Forelimb muscle (tissue), 1 donor: ENCODE measurements at places on chromosomes 2 and 18.
A peak's percentile ranks its signal among the peaks of the same experiment; 100 is the strongest.

DNA sequence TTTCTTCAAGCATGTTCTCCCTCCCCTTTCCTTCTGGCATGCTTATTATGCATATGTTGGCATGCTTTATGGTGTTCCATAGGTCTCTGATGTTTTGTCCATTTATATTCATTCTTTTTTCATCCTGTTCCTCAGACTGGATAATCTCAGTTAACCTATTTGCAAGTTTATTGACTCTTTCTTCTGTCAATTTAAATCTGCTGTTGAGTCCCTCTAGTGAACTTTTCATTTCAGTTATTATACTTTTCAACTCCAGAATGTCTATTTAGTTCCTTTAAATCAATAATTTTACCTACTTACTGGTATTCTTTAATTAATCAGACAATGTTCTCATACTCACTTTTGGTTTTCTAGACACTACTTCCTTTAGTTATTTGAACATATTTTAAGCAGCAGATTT lies 101.2 kb downstream of the GALNT14 start:
- no peak for DNase-seq

- DNase-seq = no peak
These were observed 31.0 kb downstream of the NHEJ1 start for GRCh38 chr2:219129589-219129988.

DNA sequence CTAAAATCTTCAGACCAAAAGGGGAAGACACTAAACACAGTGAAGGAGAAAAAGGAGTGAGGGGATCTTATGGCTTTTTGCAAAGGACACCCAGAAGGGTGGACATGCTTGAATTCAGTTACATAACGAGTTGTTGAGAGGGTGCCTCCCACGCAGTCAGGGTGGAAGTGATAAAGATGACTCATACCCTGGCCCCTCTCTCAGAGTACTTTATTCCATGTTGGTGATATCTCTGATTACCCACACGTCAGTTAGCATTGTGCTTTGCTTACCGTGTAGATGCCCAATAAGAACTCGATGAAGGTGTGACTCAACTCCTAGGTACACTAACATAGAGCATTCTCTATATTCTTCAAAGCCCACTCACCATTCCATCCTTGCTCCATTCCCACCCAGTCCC lies 44.4 kb downstream of the EN1 start:
- DNase-seq = no peak

DNA sequence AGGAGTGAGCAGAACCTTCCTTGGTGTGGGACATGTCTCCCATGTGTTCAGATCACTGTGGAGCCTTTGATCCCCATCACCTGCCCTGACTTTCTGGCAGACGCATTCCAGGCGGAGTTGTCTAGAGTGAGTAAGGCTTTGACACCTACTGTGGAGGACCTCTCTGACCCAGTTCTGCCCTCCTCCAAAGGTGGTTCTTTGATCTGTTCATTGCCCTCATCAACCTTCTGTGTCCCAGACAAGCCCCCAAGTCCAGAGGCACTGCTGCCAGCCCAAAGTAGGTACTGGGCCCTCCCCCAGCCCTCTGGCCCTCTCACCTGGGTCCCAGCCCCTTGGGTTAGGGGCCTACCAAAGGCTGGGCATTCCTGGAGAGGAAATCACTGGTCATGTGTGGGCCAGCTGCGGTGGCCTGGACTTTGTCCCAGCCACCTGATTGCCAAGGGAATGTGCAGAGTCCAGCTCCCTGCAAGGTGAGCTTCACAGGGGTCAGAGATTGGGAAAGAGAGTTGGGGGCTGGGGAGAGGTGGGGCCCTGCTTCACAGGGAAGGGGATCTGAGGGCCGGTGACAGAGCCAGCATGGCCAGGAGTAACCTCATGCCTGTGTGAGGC lies 12.1 kb upstream of the FAHD2A start:
- DNase-seq = no peak

- DNase-seq = no peak
These were observed 119.5 kb downstream of the RTP5 start for GRCh38 chr2:241989074-241989473.

DNA sequence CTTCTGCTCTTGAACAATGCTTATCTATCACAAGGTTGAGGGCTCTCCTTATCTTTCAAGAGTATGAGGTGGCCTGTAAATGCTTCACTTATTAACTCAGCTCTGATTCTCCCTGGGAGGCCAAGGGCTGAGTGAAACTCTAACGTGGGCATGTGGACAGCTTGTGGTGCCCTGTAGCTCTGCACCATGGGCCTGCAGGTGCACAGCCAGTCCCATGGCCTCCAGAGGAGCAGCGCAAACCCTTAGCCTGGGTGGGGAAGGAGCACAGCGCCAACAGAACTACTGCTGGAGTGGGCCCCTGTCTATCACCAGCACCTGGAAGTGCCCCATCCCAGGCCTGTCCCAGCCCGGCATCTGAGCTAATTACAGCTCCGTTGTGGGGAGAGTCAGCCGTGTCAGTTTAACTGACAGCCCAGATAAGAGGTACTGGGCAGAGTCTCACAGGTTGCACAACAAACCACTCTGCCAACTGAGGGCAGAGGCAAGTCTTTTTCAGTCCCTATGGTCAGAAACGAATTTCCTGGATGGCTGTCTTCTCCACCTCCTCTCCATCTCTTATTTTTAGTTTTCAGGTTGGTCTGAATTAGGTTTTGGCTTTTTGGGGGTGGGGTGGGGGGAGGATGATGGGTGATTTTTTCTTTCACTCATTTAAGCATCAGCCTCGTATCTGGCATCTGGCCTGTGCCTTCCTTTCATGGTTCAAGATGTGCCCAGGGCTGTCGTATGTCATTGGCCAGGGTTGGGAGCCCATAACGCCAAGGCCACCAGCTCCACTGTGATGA lies 219.5 kb downstream of the BCL2 start:
- DNase-seq = no peak

- no peak for DNase-seq
These were observed 105.5 kb upstream of the CCDC68 start for GRCh38 chr18:55064760-55065159.

DNA sequence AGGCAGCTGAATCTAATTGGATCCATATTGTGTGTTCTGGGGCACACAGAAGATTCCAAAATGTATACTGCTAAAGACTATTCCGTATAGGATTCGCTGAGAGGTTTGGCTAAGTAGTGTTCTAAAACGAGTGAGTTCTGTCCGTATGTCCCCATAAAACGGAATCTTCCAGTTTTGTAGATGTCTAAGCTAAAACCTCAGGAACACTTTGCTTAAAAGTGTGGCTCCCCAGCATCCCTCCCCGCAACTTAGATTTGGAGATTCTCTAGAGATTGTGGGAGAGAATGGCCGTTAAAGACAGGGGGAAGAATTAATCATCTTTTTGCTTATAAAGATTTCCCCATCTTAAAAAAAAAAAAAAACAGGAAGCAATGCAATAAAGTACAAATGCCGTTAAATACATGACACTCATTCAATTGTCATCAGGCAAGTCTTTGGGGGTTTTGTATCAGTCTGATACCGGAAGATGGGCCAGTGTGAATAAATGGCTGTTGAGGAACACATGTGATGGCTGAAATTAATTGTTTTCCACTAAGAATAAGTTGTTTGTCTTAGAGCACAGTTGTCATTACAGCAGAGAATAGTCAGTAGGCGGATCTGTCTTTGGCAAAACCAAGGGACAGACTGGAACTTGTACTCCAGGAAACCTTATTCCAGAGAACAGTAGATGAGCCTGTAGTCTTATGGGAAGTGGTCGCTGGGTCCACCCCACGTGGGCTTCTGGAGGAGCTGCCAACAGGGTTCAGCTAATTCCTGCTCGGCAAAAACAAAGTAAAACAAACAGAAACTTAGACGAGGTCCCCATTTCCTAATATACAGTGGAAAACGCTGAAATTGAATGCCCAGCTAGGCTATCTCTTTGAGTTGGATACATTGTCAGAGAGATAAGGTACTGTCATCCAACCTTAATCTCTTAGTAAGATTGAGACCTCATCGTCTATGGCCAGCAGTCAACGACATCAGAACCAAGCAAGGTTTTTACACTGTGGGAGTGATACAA lies 1.7 kb downstream of the EMILIN2 start:
- DNase-seq = no peak

DNA sequence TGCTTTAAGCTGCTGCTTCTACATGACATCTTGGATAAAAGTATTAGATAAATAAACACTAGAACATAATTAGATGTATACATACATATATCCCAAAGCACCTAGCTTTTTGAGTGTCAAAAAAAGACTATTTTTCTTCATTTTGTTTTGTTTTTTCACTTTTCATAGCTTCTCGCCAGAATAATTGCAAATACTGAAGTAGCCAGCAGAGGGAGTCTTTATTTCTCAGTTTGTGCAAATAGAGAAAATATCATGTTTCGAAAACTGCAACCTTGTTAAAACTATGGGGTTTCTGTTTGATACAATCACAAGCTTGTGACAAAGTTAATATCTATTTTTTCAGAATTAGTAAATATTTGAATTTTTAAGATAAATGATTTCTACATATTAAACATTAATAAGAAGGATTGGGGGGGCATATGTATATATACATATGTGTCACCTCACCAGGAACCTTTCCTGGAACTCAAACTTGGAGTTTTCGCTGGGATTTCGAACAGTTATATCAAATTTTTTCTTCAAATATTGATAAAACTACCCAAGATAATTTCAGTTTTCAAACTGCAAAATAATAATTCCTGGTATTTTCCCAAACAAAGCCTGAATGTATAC lies 61.0 kb downstream of the GRB14 start:
- DNase-seq = peak; percentile 11

DNA sequence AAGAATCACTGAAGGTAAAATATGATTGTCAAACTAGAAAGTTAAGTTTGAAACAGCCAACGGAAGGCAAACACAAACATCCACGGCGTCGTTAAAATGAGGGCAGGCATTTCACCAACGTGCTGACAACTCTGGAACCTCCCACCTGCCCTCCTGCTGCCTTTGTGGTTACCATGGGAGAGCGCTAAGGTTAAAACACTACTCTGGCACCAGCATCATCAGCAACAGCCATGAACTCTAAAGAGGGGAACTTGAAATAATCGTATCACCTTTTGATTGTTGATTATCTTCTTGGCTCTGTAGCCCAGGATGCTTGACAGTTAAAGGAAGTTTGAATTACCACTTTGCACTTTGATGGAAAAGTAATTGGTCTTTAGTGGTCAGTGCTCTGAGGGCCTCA lies 34.7 kb downstream of the CYB5A start:
- no peak for DNase-seq

DNA sequence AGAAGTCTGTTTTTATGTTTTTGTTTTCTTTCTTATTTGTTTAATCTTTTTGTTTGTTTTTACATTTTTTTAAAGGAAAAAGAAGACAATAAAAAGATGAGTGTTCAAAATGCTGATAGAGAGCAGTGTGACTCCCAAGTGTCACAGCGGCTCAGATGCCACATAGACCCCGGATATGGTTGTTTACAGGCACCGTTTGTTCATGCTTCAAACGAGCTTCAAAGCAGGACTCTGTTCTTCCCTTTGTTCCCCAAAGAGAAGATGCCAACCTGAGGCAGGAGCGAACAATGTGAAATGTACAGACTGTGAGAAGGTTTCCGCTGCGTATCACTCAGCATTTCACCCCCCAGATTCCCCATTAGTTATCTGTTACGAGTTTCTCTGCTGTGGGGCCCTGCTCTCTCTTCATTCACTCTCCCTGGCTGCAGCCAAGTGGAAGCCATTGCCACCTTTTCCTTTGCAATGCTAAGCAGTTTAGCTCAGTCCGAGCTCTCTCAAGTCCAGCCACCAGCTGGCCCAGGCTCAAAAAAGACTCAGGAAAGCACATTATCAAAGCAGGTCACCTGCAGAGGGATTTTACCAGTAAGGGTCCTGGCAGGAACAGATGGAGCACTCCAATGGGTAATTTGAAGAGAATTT lies 36.4 kb upstream of the PHLPP1 start:
- DNase-seq = no peak

DNA sequence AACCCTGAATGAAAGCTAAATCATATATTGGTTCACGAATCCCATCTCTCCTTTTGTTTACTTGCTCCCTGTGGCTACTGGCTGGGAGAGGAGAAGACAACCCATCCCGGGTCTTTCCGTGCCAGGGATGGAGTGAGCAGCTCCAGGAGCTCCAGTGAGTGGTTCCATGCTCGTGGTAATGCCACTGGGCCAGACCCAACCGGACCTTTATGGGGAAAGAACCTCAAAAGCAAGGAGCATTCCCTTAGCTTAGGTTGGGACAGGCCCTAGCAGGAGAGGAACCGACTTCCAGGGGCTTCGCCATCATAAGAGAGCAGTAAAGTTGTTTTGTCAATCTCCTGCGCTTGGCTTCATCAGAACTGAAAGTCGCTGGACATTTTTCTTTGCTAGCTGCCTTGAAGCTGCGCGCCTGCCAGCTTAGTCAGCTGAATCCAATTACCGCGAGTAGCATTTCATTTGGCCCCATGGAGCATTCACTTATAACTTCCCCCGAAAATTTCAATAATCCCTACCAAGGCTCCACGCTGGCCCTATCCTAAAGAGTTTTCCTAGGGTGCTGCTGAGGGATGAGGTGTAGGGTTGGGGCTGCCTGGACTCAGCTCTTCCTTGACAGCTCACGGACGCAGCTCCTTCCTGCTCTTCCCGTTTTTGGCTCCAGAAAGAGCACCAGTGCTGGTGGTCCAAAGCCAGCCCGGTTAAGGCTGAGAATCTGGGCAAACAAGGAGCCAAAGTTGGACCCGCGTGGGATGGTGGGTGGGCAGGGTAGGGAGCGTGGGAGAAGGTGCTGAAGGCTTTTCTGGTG lies 4.9 kb downstream of the HOXD3 start:
- peak; percentile 75 for DNase-seq

DNA sequence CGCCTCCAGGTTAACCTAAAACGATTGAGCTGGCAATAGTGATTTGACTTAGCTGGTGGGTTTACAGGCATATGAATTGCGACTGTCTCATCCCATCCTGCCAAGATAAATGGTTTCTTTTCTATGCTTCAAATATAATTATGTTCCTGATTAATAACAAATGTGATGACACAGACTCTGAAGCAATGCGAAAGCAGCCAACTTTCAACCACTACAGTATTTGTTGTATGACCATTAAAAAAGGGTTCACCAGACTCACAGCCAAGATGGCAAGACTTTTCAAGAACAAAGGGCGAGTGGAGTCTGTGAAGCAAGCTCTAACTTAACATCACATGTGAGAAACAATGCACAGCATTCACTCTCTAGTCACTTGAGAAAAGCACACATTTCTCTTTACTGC lies 186.6 kb downstream of the PID1 start:
- no peak for DNase-seq

GRCh38 chr2:156322051-156322685 lies 10.4 kb downstream of the NR4A2 start:
- no peak for DNase-seq

DNA sequence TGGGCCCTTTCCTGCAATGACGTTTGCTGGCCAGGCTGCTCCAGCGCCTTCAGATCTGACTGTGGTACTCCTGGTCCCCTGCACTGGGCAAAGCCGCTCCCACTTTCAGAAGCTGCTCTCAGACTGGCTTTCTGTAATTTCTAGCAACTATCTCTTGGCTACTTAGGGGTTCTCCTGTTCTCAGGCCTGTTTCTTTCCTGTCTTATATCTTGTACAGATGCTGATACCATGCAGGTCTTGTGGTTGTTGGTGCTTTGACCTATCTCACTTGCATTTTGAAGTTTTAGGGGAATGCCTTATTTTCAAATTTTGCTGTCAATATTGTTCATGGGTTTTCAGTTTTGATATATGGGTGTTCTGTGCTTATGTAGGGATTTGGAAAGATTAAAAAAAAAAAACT lies 145.8 kb downstream of the CLIP4 start:
- DNase-seq = no peak

GRCh38 chr2:158212301-158212700 lies 110.6 kb downstream of the UPP2 start:
- no peak for DNase-seq

GRCh38 chr2:109287413-109287812 lies 158.4 kb downstream of the SH3RF3 start:
- no peak for DNase-seq

GRCh38 chr2:65608466-65608865 lies 176.1 kb upstream of the SPRED2 start:
- DNase-seq = peak; percentile 34

GRCh38 chr18:79070486-79070885 lies 1.3 kb downstream of the ATP9B start:
- DNase-seq = no peak
